ENCODE measurements at places on chromosomes 4 and X.

GRCh38 chrX:38500866-38501265, 60.5 kb upstream of the TSPAN7 start:
- no peak for DNase-seq

DNA sequence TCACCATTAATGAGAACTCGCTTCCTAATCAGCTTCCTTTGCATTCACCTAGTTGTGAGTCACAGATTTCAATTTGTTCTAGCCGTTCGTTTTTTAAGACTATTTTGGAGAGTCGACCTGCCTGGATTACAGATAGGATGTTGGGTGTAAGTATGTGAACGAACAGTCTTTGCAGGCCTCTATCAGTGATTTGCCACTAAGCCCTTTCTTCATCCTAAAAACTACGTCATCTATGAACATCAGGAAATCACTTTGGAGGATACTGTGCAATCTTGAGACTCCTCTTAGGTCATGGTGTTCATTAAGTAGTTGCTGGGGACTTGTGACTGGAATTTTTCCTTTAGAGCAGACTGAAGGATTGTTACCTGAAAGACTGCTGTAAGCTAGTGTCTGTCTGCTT, 1.1 kb downstream of the POLA1 start:
- DNase-seq = no peak

GRCh38 chr4:154507156-154507555, 15.6 kb upstream of the DCHS2 start:
- DNase-seq = no peak

DNA sequence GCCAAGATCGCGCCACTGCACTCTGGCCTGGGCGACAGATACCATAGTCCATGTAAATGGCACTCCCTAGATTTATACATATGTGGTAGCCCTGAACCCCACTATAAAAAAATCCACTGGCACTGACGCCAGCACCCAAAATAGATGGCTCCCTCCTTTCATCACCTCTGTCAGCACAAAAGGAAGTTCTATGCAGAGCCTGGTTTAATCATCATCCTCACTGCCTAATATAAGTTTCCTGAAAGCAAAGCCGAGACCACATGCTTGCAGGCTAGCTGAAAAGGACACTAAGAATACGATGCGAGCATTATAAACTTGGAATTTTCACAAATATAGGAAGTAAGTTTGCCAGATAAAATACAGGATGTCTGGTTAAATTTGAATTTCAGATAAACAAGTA, 27.5 kb upstream of the DOCK11 start:
- DNase-seq = no peak

- no peak for DNase-seq
Measured at GRCh38 chr4:22052076-22052475, 103.5 kb upstream of the KCNIP4 start.

DNA sequence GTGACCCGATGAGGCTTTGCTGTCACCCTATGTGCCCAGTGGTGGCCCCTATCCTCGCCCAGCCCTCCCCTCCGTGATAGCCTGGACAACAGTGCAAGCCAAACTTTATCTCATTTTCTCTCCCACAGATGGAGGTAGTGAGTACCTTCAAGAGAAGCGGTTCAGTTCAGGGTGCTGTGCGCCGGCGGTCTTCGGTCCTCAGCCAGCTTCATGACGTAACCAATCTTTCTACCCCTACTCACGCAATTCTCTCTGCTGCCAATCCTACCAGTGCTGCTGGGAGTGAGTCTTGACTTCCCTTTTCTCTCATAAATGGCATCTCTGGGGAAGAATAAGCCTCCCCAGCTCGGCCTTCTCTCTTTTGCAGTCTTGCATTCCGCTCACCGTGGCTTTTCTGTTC, 29.5 kb downstream of the CCNQ start:
- DNase-seq = no peak

DNA sequence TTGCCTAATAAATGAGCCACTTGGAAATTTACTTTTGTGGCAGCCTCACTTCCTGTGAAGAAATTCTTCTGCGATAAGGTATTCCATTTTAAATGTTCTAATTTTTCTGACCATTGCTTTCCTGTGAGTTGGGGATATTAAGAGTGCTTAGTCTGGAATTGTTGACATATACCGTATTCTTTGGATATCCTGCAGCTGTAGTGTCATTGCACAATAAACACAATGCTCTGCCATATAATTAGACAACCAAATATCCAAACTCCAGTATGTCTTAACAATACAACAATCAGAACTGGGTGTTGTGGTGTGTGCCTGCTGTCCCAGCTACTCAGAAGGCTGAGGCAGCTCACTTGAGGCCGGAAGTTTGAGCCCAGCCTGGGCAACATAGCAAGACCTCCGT, 99.4 kb downstream of the LUZP4 start:
- DNase-seq = no peak

- no peak for DNase-seq
Measured at GRCh38 chr4:105352826-105353225, 121.0 kb downstream of the PPA2 start.

GRCh38 chr4:156773648-156774357, 197.8 kb downstream of the PDGFC start:
- no peak for DNase-seq

GRCh38 chr4:110514889-110515479, 39.0 kb downstream of the ENPEP start:
- DNase-seq = no peak

All from stimulated activated CD4-positive, alpha-beta T cell treated with anti-CD3 and anti-CD28 coated beads, Interleukin-15, amount 100 ng/mL, for 1 hour (primary cell).